ENCODE measurements at places on chromosomes 7 and 10.

DNA sequence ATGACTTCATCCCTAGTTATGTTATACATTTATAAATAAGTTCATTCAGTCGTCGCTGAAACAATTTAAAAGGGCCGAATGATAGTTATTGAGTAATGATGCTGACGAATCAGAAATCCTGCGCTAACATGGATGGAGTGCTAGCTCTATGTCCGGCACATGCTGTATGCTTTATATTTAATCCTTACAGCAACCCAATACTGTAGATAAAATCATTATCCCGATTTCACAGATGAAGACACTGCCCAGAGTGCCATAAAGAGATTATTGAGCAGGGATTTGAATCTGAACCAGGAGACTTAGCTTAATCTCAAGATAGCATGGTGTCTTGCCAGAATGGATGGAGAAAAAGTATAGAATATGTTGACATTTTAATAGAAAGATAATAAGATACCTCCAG lies 1.1 kb upstream of the ICA1 start:
- no peak for DNase-seq

GRCh38 chr7:21898265-21898930 lies 47.3 kb downstream of the CDCA7L start:
- no peak for DNase-seq

DNA sequence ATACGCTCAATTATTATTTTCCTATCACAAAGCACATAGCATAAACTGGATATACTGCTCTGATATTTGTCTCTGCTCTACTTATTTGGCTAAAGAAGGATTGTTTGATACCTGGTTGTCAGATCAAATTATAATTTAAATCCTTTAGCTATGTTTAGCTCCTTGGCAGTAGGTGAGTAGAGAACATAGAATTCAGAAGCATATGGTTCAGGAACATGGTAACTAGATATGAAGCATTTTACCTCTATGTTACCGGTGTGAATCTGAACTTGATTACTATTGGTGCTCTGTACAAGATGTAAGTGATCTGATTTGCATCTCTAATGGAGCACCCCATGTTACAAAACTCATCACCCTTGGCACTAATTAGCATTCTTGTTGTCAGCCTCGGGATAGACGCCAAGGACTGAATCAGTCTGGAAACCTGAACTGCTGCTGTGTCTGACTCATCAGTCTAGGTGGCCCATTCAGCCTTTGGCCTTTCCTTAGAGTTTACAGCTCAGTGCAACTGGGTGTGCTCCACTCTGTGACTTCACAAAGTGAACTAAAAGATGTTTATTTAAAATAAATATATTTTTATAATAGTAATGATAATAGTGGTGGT lies 12.3 kb upstream of the MYPN start:
- DNase-seq, result peak; percentile 54

- no peak for DNase-seq
These were observed 13.8 kb downstream of the ATG9B start for GRCh38 chr7:151010307-151011096.

GRCh38 chr10:103244666-103245271 lies 918 bp upstream of the RPEL1 start:
- no peak for DNase-seq
